Aorta (tissue), 5 donors: ENCODE measurements at places on chromosomes 7 and 10. TPM values are rescaled to one million over a fixed set of nuclear protein-coding genes. Genes with fewer than 3 reads are reported as not detected.

Gene CARD11
- total RNA-seq: 1.9 TPM

Gene DGKI
- 11.3 TPM for total RNA-seq

Gene XRCC2
- 0.57 TPM for total RNA-seq

Gene CDK14
- total RNA-seq: 53.6 TPM

Gene SNX10
- total RNA-seq: 5.6 TPM

- DNase-seq: no peak
Measured at GRCh38 chr10:46097576-46098317, 51.7 kb upstream of the MSMB start.

GRCh38 chr7:111370002-111370401 is 192.3 kb downstream of the IMMP2L start:
- no peak for DNase-seq

GRCh38 chr10:119333146-119333792 is 125.9 kb downstream of the GRK5 start:
- peak; percentile 55 for DNase-seq

DNA sequence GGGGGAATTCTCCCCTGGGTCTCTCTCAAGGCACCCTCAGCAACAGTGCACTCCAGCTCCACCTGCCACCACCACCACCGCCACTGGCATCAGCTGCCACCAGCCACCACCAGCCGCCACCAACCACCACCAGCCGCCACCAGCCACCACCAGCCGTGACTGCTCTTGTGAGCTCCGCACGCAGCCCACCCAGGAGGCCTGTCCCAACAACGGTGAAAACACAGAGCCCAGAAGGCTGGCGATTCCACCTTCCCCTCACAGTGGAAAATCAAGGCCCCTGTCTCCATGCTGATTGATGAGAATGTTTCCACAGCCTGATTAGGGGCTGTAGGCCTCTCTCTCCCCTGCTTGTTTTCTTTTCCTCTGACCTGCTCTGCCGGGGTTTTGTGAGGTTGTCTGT is 41.1 kb downstream of the COBL start:
- DNase-seq: no peak

GRCh38 chr10:70678757-70679489 is 6.6 kb downstream of the ADAMTS14 start:
- no peak for DNase-seq

- no peak for DNase-seq
Measured at GRCh38 chr7:24216576-24217125, 67.3 kb upstream of the NPY start.

DNA sequence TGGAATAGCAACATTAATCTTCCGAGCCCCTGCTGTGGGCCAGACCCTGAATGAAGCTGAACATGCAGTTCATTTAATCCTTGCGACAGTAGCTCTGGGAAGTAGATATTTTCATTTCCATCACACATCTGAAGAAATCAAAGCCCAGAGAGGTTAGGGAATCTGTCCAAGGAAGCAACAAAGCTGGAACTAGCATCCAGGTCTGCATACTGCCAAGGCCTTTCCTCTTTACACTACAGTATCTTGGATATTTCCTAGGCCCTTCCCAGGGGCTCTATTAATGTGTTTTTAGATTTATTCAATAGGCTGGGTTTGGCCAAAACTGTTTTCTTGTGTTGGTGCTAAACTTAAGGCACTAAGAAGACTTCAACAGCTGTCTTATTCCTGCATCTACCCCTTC is 48.1 kb downstream of the FAM13C start:
- DNase-seq: no peak

DNA sequence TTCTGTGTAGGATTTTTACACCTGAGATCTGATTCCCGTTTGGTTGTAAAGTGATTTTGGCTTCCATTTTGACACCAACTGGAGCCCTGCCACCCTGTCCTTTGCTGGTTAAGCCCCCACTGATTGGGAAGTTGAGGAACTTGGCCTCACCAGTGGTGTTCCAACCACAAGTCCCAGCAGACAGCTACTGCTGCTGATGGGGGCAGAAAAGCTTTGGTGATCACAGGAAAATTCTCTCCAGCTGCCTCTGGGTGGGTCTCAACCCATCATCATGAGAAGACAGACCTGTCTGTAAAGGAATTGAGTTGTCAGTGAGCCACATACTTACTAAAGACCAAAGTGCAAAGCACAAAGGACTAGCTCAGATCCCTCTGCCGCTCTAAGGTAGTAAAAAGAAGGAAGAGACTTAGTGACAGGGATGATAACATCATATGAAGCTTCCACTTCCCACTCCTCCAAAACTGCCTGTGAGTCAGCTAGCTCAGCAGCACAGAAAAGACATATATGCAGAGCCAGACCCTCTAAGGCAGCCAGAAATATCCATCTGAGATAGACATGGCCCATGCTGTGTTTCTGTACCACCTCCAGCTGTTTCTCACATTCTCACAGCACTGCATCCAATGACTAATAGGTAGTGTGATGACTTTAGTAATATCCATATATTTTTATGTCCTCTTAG is 22.4 kb upstream of the LRRC17 start:
- no peak for DNase-seq

DNA sequence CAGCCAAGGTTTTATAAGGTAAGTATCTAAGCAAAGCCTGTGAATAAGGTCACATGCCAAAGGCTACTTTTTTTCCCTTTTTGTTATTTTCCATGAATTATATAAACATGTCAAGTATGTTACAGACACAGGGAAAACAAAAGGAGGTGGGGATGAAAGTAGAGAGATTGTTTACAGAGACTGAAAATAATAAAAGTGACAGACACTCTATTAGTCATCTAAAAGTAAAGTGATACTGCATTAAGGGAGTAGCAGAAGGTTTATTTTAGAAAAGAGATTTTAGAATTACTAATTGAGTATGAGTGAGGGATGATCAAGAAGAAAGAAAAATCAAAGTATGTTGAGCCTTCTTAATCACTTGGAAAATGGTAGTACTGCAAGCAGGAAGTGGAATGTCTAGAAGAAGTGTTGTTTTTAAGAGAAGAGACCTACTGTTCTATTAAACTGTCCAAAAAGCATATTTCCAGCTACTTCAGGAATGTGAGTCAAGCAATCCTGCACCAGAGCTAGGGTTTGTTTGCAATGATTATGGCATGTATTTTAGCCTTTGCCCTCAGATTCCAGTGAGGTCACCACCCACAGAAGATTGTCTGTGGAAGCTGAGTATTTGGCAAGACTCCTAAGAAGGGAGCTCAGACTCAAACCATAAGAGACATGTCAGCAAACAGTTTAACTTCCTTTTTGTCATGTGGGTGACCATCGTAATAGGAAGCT is 177.9 kb upstream of the PLXDC2 start:
- no peak for DNase-seq

DNA sequence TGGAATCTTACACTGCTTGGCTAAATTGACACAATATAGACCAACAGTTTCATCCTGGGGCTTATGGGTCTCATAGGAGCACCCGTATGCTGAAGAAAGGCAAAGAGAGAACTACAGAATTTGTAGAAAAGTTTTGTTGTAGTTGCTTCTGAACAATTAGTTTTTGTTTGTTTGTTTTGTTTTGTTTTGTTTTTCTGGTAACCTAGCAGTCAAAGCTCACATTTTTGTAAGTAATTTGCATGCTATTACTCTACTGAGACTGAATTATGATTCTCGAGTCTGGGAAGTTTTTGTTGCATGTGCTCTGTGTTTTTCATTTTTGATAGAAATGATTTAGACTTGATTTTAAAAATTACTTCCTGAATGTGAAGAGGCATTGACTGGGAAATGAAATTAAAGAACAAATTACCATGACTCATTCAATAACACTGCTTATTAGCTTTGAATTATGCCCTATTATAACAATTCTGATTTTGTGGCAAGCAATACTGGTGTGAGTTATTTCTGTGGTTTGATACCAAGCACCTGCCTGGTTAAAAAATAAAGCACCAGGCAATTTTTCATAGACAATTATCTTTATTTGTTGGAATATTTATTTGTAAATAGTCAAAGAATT is 438 bp downstream of the LSMEM1 start:
- no peak for DNase-seq

DNA sequence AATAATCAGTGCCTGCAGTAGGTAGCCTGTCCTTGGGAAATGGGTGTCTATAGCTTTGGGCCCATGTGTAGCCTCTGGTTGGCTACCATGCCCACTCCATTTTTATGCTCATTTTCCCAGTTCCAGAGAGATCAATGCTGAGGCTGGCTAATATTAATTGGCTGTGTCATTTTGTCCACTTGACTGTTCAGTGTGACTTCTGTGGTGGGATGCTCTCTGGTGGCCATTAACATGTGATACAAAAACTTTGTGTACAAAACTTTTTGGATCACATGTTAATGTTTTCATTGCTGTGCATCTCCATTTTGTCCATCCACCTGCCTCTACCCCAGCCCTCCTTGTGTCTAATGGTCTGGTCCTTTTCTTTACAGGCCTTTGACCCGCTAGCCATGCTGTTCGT is 22.7 kb downstream of the VIM start:
- no peak for DNase-seq

DNA sequence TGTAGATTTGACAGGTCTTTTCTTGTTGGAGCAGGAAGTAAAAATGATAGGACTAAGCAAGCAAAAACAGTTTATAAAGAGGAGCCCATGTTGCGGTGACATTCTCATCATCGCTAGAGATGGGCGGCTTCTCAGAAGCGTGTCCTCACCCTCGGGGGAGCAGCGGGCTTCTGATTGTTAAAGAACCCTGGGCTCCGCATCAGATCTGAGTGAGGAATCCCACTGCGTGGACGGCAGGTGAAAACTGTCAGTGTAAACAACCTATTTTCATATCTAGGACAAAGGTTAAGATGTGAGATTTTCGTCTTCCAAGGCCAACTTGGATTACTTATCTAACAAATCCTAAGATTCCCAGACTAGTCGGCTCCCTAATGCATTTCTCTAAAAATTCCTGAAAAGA is 177.6 kb downstream of the ADARB2 start:
- DNase-seq: no peak

DNA sequence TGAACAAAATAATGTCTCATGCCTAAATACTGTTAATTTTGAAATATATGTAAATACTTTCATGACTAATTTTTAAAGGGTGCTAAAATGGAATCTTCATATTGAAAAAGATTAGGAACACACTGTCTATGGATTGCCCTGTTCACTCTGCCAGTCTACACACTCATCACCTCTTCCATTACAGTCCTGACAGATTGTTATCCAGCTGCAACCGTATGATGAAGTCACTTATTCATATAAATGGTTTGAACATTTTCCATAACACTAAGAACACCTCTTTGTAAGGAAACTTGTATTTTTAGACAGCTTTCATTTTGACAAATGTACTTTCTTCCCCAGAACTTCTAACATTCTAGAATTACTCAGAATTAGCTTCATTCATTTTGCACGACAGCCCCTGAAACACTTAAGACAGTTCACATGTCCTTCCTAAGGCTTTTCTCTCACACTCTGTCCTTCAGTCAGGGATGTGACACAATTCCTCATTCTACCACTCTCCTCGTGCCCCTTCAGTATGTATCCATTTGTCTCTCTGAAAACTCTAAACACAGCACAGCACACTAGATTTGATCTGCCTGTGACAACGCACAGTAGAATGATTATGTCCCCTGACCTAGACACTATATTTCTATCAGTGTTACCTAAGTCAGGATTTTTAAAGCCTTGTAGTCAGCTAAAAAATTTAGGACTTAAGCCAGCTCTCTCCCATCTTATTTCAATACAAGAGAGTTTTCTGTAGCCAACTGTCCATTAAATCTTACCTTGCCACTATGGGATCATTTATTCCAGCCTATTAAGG is 71.9 kb downstream of the ORC5 start:
- DNase-seq: no peak

DNA sequence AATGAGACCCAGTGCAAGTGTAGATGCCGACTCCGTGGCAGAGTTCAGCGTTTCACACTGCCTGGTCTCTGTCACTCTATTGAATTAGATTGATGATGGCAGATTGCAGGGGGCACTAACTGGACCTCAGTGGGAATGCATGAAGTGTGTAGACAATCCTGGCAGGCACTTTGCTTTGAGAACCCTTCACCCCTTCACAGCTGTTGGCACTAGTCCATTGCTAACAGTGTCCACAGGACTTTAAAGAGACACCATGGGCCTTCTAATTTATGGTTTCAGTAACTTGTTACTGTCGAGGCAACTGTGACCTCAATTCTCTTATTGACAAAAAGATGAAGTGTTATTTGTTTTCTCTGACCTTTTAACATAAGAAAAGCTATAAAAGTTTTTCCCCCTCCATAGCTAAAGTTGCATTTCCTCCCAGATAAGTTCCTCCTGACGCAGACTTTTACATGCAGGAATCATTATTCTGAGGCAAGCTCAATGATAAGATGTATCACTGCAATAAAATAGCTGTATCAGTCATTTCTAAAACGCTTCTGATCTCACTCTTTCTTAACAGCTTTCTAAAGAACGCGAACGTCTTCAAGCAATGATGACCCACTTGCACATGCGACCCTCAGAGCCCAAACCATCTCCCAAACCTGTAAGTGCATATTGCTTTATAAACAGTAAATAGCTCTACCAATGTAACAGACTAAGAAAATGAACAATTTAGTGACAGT is 238.9 kb downstream of the FOXP2 start:
- no peak for DNase-seq

GRCh38 chr7:43630482-43630881 is 47.6 kb downstream of the STK17A start:
- no peak for DNase-seq

- DNase-seq: no peak
Measured at GRCh38 chr7:21923658-21924057, 22.0 kb downstream of the CDCA7L start.

GRCh38 chr7:50056131-50056530 is 36.9 kb downstream of the ZPBP start:
- DNase-seq: no peak

DNA sequence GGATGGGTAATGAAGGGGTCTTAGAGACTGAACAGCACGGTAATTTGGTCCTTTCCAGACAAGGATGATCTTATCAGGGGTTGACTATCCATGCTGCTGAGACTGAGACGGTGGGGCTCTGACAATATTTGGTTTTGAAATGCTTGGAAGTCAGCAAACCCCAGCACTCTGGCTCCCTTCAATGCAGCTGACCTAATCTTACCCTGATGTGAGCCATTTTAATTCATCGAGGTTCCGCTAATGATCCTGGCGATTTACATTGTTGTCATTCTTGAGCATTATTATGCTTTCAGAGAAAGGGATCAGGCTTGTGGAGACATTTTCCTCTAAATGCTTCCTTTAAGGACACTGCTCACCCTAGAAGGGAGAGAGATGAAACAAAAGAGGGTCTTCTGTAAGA is 114.6 kb upstream of the BMPER start:
- DNase-seq: no peak

- DNase-seq: no peak
Measured at GRCh38 chr7:151904270-151904669, 27.4 kb upstream of the PRKAG2 start.

GRCh38 chr7:8146788-8147413 is 115.1 kb downstream of the ICA1 start:
- DNase-seq: no peak

GRCh38 chr10:101080933-101081931 is 19.4 kb downstream of the KAZALD1 start:
- DNase-seq: no peak

- DNase-seq: no peak
Measured at GRCh38 chr7:128274246-128274883, 33.3 kb downstream of the LEP start.
